ENCODE measurements at places on chromosomes 5 and 9.

- DNase-seq = no peak
Observed at GRCh38 chr5:39760385-39761198, 335.8 kb upstream of the DAB2 start.

- DNase-seq = no peak
Observed at GRCh38 chr5:179923436-179923835, 15.7 kb upstream of the TBC1D9B start.

GRCh38 chr5:143896966-143897365, 85.0 kb downstream of the HMHB1 start:
- DNase-seq = no peak

GRCh38 chr5:159331093-159331973, 1.0 kb upstream of the IL12B start:
- peak; percentile 82 for DNase-seq

- DNase-seq = no peak
Observed at GRCh38 chr5:176781054-176781375, 29.3 kb upstream of the UNC5A start.

GRCh38 chr9:14627513-14627912, 65.7 kb downstream of the ZDHHC21 start:
- no peak for DNase-seq

- no peak for DNase-seq
Observed at GRCh38 chr5:115894342-115894741, 52.6 kb downstream of the AP3S1 start.

DNA sequence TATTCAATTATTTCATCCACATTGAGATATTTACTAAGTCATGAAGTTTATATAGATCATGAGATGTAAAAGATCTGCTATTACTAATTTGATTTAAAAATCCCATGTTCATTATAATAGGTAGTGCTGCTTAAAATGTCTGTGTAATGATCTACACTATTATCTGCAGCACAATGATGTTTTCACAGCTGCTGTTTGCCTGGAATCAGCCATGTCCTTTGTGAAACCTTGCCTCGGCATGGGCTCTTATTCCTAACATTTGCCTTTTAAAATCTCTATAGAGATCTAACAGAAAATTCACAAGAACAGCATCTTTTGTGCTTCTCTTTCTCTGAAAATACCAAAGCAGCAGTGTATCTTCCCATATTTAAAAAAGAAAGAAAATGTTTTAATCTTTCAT, 444.6 kb downstream of the PTPRD start:
- no peak for DNase-seq

DNA sequence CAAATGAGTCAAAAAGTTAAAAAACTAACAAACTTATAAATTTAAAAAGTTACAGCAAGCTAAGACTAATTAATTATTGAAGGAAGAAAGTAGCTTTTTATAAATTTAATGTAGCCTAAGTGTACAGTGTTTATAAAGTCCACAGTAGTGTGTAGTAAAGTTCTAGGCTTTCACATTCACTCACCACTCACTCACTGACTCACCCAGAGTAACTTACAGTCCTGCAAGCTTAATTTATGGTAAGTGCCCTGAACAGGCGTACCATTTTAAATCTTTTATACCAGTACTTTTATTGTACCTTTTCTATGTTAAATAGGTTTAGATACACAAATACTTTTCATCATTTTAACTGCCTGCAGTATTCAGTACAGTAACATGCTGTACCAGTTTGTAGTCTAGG, 80.0 kb upstream of the C9orf72 start:
- DNase-seq = no peak

DNA sequence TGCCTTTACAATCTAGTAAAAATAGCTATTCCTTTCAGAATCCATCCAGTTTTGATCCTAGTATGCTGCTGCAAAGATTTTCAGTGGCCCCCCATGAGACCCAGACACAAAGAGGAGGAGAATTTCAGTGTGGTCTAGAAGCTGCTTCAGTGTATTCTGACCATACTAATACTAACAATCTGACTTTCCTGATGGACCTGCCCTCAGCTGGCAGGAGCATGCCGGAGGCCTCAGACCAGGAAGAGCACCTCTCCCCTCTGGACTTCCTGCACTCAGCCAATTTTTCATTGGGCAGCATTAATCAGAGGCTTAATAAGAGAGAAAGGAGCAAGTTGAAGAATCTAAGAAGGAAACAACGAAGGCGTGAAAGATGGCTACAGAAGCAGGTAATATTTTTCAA, 48.5 kb downstream of the RNF180 start:
- no peak for DNase-seq

- DNase-seq = no peak
Observed at GRCh38 chr5:7391814-7392692, 3.9 kb upstream of the ADCY2 start.

- no peak for DNase-seq
Observed at GRCh38 chr9:137664676-137665075, 45.9 kb downstream of the EHMT1 start.

DNA sequence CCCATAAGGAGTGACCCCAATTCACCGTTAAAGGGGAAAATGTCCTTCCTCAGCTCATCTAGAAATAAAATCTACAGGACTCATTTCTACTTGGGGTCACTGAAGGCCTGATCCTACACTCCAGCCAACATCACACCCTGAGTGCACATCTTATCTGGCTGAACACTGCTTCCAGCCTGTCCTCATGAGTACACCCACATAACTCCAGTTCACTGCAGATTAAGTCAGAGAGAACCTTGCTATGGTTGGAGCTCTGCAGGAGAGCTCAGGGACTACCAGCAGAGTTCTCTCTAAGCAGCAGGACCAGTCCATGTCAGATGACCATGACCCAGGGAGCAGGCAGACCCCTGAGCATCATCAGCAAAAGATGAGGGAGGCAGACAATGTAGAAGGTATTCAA, 126.9 kb upstream of the MAP3K1 start:
- no peak for DNase-seq

- no peak for DNase-seq
Observed at GRCh38 chr5:112533362-112533761, 114.3 kb upstream of the EPB41L4A start.

- no peak for DNase-seq
Observed at GRCh38 chr9:35060548-35061207, 11.7 kb downstream of the VCP start.

DNA sequence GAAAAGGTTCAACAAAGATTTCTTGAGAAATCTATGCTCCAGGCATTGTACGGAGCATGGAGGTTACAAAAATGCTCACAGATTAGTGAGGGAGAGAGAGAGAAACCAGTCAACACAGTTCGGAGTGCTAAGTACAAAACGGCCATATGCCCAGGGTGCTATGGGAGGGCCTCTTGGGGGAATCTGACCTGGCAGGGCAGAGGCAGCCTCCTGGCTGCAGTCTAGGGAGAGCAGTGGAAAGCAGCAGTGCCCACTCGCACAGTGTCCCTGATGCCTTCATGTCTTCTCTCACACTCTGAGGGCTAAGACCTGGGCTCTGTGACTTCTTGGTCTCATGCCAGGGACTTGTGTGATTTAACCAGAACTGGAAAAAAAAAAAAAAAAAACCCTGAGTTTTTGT, 29.8 kb upstream of the SMC5 start:
- no peak for DNase-seq

GRCh38 chr5:154196955-154197652, 6.6 kb downstream of the GALNT10 start:
- DNase-seq = no peak

DNA sequence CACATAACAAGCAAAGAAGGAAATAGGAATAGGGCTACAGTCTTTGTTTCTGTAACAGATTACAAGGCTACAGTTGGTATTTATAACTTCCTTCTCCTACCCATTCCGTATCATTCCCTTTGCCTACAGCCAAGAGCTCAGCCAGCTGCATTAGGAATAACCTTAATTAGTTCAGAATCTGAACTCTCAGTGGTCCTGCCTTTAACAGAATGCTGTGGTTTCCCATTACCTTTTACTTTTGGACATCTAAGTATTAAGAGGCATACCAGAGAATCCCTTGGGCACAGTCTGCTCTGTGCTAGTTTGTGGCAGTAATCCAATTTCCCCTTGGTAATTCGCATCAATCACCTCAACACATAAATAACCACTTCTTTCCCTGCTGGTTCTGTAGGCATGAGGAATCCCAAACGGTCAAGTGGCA, 44.2 kb downstream of the PKD2L2 start:
- no peak for DNase-seq

DNA sequence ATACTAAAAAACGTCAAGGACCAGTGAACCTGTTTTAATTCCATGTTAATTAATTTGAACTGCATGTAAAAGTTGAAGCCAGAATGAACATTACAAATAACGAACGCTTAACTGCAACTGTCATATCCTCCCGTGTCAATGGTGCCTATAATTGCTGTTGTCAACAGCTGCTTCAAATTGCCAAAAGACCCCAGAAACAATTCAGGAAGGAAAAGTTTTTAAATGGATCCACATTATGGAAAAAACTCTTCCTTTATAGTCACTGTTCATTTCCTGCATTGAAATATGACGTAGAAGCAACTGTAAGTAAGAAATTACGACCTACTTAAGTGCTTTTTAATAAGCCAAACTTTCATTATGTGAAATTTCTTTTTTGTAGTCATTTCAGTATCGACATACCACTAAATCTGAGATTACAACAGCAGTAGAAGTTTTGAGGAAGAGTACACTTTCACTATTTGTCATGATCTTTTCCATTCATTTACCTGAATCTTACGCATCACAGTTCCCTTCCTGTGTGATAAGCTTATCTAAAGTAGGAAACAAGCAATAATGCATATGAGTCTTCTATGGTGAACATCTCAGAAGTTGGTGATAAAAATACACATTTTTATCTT, 37.8 kb downstream of the MEF2C start:
- DNase-seq = no peak

GRCh38 chr9:33161011-33161588, 6.0 kb downstream of the B4GALT1 start:
- DNase-seq = no peak

DNA sequence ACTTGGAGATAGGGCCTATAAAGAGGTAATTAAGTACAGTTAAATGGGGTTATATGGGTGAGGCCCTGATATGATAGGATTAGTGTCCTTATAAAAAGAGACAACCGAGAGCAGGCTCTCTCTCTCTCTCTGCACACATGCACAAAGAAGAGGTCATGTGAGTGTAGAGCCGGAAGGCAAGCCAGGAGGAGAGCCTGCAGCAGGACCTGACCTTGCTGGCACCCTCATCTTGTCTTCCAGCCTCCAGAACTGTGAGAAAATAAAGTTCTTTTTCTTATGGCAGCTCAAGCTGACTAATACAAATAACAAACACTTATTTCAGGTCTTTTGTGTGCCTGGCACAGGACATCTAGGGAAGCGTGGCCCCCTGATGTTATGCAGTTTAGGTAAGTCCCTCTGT, 62.1 kb downstream of the ARHGAP26 start:
- no peak for DNase-seq

DNA sequence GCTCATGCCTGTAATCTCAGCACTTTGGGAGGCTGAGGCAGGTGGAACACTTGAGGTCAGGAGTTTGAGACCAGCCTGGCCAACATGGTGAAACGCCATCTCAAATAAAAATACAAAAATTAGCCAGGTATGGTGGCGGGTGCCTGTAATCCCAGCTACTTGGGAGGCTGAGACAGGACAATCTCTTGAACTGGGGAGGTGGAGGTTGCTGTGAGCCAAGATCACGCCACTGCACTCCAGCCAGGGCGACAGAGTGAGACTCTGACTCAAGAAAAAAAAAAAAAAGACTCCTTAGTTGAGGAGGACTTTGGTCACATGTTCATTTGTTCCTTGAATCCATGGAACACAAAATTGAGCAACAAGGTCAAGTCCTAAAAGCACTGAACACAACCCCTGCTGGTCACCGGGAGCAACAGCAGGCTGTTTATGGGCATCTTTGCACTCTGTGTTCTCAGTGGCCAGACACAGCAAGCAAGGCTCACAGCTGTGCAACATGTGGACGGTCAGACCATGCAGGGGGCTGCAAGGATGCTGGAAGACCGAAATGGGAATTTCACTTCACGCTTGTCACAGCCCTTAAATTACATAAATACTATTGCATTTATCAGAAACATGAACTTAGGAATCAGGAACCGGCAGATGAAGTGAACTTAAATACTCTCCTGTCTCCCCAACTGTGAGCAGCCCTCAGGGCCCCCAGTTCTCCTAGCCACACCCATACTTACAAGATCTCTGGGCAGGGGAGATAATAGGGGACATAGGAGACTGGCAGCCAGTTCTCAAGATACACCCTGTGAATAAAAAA, 2.8 kb downstream of the GBGT1 start:
- DNase-seq = no peak

- no peak for DNase-seq
Observed at GRCh38 chr5:115472271-115473025, 72.1 kb downstream of the FEM1C start.

Measured in omental fat pad (tissue), 4 donors.